ENCODE measurements at places on chromosomes 16 and 17. TPM values are rescaled to one million over a fixed set of nuclear protein-coding genes. Genes with fewer than 3 reads are reported as not detected.

Gene ATP6V0A1
- 7.5 TPM for total RNA-seq

GRCh38 chr17:27651411-27652345 is 20.7 kb downstream of the LGALS9 start:
- H3K4me3 ChIP-seq: no peak overlapping the region
- H3K27ac ChIP-seq: no peak overlapping the region
- no peaks in the 10 kb centered on the region for H3K27me3 ChIP-seq
- peak; percentile 81 for DNase-seq

- H3K27me3 ChIP-seq: no peaks in the 10 kb centered on the region
- peaks cover 13% of the 10 kb centered on the region for H3K36me3 ChIP-seq
- H3K4me1 ChIP-seq: no peaks in the 10 kb centered on the region
- H3K4me3 ChIP-seq: no peak overlapping the region
- no peak overlapping the region for H3K27ac ChIP-seq
Observed at GRCh38 chr16:27698266-27698665, 148.3 kb downstream of the KATNIP start.

Gene MYH2
- total RNA-seq: not detected

- H3K36me3 ChIP-seq: no peaks in the 10 kb centered on the region
- H3K27ac ChIP-seq: no peak overlapping the region
Observed at GRCh38 chr16:73198481-73198880, 150.6 kb upstream of the ZFHX3 start.

Gene MPP2
- 0.75 TPM for total RNA-seq

Gene C16orf89
- not detected for total RNA-seq
